ENCODE measurements at places on chromosomes 12 and 14.

DNA sequence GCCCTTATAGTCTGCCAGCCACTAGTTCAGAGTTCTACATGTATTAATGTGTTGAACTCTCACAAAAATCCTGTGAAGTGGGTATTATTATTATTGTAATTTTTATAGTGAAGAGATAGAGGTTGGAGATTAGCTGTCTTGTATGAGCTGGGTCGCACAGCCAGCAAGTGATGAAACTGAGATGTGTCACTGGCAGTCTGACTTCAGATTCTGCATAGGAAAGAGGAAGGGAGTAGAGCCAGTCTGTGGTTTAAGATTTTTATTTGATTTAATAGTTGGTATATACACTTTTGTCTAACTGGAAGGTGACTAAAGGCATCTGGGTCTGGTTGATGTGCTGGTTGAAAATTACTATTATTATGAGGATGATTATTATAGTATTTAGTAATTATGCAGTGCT, 5.8 kb upstream of the FRS2 start:
- DNase-seq, result no peak

DNA sequence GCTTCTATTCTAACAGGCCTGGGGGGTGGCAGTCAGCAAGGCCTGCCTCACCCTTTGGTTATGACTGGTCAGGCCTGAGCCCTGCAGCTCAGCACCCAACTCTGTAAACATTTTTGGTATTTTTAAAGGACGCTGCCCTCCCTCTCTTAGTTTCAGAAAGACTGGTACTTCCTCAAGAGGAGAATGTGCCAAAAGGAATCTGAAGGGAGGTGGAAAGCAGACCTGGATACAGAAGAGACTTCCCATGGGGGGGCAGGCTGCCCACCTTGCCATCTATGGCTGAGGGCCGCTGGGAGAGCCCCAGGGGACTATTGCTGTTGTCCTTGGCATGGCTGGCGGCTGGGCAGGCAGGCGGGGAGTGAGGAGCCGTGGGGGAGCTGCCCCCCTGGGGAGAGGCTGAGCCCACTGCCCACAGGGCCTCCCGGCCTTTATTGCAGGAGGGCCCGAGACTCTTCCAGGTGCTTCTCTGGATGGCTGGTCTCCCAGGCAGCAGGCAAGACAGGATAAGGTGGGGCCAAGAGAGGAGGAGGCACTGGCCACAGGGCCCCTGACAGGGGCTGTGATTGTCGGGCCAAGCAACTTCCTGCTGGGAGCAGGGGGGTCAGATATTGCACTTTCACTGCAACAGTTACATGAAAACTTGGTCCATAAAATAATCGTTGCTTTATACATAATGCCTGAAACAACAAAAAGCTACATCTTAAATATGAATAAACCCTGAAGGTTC, 3.5 kb downstream of the ARL6IP4 start:
- DNase-seq, result no peak

GRCh38 chr14:20460458-20461224, 593 bp downstream of the PIP4P1 start:
- DNase-seq, result no peak

DNA sequence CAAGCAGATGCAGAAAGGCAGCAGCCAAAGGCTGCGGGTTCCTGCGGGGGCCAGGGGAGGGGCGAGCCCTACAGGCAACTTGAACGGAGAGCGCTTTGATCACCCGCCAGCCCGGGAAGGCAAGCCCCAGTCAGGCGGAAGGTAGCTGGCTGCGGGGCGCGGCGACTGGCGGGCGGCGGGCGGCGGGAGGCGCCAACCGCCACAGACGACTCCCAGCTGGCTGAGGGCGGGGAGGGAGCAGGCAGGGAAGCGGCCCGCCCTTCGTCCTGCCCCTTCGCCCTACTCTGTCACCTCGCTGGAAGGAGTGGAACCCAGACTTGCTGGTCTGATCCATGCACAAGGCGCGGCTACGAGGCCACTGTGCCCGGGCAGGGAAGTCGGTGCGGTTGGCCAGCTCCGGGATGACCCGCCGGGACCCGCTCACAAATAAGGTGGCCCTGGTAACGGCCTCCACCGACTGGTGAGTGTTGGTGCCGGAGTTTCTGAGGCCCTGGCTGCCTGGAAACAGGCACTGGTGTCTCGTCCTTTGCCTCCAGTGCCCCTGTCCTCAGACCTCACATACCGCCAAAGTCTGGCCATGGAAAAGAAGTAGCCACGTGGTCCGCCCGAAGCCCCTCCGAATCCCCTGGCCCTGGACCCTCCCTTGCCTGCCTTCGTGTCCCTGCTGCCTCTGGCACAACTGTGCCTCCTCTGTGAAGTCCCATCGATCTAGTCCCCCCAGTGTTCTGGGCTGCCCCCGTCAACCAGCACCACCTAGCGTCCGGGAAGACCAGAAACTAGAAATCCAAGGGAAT, 15.4 kb upstream of the CARMIL3 start:
- DNase-seq, result no peak

DNA sequence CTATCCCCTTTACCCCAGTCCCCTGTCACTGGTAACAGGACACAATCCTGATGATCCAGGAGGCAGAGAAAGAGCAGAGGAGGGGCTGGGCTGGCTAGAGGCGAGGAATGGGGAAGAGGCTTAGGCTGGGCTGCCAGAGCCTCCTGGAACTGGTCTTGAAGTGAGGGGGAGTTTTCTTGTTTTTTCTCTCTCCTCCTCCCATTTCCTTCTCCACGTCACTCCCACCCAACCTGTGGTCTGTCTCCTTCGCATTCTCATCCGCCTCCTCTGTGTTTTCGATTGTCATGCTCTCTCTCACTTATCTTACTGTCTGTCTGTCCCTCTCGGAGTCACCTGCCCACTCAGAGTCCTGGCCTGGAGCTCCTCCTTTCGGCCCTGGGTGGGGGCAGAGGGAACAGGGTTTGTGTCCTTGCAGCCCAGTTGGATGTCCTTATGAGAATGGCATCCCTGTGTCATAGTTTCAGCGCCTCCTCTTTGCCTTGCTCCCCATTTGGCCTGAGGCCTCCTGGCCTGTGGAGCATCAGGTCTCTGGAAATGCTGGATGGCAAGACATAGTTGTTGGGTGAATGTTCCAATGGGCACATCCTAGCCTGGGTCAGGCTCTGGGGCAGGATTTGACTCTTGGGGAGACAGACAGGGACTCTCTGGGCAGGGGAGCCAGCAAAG, 3.4 kb upstream of the KRT80 start:
- no peak for DNase-seq

GRCh38 chr12:120470150-120470784, 719 bp upstream of the SRSF9 start:
- no peak for DNase-seq

GRCh38 chr12:128940974-128941373, 87.7 kb downstream of the GLT1D1 start:
- no peak for DNase-seq

- no peak for DNase-seq
Measured at GRCh38 chr12:79897617-79898016, 37.3 kb downstream of the PPP1R12A start.

- DNase-seq, result no peak
Measured at GRCh38 chr14:35016568-35016967, 29.5 kb upstream of the FAM177A1 start.

- no peak for DNase-seq
Measured at GRCh38 chr12:91395628-91396135, 213.1 kb upstream of the DCN start.

- DNase-seq, result no peak
Measured at GRCh38 chr12:133215724-133216123, 20.0 kb downstream of the ANHX start.

- no peak for DNase-seq
Measured at GRCh38 chr12:13304924-13305323, 108.4 kb downstream of the EMP1 start.

GRCh38 chr12:120598674-120599463, 17.7 kb upstream of the POP5 start:
- DNase-seq, result no peak

DNA sequence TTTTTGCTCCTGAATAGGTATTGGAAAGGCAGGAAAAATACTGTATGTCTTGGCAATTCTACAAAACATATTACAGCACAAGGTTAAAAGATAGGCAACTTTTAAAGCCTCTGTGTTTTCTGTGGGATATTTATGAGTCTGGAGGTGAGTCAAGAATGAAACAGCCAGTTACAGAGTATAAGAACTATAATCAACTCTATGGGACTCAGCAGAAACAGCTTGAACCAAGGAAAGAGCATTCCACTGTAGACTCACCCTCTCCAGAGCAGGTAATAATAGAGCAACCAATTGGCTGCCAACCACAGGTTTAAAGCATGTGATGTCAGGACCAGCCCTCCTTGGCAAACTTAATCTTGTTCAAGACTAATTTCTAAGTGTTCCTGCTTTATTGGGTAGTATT, 100.5 kb upstream of the MDM1 start:
- DNase-seq, result no peak

DNA sequence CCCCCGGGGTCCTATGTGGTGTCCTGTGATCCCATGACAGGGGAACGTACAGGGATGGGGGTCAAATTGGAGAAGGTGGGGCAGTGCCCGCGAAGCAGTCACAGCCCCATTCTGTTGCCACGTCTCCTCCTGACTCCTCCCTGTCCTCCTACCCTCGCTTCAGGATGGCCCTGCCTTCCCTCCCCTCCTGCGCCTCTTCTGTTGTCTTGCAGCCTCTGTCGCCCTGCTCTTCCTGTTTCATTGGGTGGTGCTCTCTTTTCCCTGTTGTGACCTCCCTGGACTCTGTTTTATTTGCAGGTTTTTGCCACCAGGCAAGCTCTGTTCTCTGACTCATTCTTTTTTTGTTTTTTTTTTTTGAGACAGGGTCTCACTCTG, 18.7 kb downstream of the CABP1 start:
- no peak for DNase-seq

DNA sequence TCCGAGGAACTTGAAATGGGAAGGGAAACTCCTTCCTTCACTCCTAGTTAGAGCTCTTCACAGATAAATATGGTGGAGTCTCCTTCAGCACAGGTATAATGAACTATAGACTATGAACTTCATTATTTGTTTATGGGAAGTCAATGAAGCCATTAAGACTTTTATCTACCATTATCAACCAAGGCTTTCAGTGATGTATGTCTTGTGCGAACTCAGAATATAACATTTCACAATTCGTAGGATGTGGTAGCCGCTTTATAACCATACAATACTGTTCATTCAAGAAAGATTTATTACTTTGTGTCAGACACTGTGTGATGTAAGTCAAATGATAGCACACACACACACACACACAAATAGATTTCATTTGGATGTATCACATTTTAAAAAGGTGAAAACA, 24.8 kb upstream of the ETNK1 start:
- no peak for DNase-seq

DNA sequence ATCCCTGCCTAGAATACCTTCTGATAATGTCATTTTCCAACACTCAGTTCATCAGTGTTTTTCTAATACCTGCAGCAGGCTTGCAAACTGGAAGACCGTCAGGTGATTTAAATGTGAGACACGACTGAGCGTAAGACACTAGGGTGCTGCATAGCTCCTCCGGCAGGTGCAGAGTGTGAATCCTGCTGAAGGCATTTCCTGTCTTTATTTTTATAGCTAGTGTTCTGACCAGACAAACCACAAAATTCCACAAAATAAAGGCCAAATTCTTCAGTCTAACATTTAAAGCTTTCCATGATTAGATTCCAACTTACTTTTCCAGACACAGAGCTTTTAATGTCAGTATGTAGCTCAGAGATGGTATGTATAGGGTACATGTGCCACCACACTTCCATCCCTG, 70.7 kb downstream of the BBS10 start:
- DNase-seq, result no peak

DNA sequence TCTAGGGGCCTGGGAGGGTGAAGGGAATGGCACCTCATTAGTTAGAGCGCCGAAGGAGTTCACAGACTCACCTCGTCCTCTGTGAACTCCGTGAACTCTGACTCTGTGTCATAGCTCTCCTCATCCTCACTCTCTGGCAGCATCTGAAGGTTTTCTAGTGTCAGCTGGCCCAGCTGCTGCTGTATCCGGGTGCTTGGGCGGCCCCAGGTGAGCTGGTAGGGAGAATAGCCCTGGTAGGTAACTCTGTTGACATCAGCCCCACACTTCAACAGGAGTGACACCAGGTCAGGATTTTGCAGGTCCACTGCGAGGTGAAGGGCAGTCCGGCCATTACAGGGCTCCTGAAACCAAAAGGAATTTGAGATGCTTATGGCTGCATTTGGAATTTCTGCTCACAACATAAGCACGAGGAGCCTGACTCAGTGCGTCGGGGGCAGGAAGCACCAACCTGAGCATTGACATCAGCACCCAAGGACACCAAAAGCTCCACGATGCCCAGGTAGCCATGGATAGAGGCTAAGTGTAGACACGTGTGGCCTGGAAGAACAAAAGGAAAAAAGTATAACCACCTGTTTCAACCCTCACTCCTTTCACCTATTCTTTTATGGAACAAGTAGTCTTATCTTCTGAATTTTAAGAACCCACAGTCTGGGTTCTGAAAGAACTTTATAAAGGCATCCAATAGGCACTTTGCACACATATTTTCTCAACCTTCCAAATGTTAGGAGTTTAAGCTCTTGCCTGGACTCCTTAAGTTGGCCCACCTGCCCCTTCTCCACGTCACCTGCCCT, 2.0 kb downstream of the NFKBIA start:
- DNase-seq, result no peak

GRCh38 chr12:91432089-91432488, 249.5 kb upstream of the DCN start:
- DNase-seq, result no peak

- no peak for DNase-seq
Measured at GRCh38 chr12:122927756-122928403, 32.0 kb upstream of the VPS37B start.

DNA sequence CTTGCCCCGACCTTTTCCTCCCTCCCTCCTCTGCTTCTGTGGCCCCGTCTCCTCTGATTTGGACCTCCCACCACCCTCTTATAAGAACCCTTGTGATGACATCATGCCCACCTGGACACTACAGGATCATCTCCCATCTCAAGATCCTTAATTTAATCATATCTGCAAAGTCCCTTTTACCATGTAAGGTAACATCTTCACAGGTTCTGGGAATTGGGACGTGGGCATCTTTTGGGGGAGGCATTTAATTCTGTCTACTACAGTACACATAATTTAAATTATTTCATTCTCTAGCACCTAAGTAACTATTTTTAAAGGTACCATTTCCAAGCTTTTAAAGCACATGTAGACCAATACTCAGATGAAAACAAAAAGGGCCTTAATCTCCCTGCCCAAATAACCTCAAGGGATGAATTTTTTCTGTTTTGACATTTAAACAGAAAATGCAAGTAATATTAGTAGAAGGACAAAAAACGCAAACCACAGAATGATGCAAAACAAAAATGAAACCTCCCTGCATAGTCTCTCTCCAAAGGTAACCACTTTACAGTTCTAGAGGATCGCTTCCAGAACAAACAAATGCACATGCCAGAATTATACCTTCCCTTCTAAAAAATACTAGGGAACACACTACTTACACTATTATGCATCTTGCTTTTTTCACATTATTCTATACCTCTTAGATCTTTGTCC, 222.1 kb downstream of the AACS start:
- no peak for DNase-seq

DNA sequence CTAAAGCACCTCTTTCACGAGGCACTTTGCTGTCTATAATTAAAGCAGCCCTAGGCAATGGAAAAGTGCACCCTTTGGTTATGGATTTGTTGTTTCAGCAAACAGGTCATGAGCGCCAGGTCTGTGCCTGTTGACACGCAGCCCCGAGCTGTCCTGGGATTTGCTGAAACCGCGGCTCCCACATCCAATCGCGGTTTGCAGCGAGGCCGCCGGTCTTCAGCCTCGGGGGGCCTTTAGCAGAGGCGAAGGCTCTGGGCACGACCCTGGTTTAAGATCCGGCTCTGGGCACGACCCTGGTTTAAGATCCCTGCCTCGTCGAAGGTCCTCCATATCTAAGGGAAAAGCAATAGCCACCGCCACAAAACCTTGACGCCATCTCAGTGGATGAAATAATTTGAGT, 79.2 kb downstream of the GLT1D1 start:
- DNase-seq, result no peak

Data from vagina (tissue), 2 donors.